ENCODE measurements at places on chromosomes 2 and 18.

- H3K27ac ChIP-seq = no peak overlapping the region
- no peak for DNase-seq
- H3K36me3 ChIP-seq = no peaks in the 10 kb centered on the region
- H3K4me3 ChIP-seq = no peak overlapping the region
- H3K27me3 ChIP-seq = peaks cover 11% of the 10 kb centered on the region
Measured at GRCh38 chr2:26581266-26581990, 59.7 kb downstream of the CIB4 start.

DNA sequence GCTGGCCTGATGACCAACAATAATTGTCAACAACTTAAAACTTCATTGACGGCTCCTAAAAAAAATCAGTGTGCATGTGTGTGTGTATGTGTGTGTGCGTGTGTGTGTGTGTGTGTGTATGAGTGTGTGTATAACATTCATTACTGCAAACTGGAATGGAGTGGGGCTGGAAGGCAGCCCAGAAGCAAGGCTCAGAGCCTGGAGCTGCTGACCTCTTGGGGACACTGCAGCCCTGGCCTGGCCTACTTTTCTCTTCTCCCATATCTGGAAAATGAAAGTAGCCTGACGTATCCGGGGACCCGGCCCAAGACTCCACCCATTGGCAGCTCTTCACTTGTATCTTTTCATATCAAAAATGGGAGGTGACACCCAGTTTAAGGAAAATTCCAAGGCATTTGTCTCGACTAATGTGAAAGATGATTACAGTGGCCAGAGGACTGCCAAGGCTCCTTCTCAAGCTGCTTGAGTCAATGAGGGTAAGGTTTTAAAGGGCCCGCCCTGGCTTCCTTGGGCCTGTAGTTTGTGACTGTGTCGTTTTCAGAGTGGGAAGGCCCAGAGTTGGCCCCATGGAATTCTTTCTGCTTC is 72.4 kb upstream of the IL1R1 start:
- DNase-seq = peak; percentile 90
- no peaks in the 10 kb centered on the region for H3K27me3 ChIP-seq
- H3K27ac ChIP-seq = peak overlapping the region; percentile 72
- no peak overlapping the region for H3K4me3 ChIP-seq
- peaks cover 30% of the 10 kb centered on the region for H3K4me1 ChIP-seq
- no peaks in the 10 kb centered on the region for H3K36me3 ChIP-seq

GRCh38 chr2:100124761-100125160 is 17.6 kb downstream of the AFF3 start:
- H3K4me3 ChIP-seq = no peak overlapping the region
- no peak for DNase-seq
- H3K4me1 ChIP-seq = no peaks in the 10 kb centered on the region
- no peaks in the 10 kb centered on the region for H3K36me3 ChIP-seq
- H3K27me3 ChIP-seq = no peaks in the 10 kb centered on the region
- H3K27ac ChIP-seq = no peak overlapping the region

- H3K27me3 ChIP-seq = no peaks in the 10 kb centered on the region
- H3K36me3 ChIP-seq = no peaks in the 10 kb centered on the region
- no peaks in the 10 kb centered on the region for H3K4me1 ChIP-seq
- no peak overlapping the region for H3K27ac ChIP-seq
Measured at GRCh38 chr2:529424-529823, 147.8 kb downstream of the TMEM18 start.

DNA sequence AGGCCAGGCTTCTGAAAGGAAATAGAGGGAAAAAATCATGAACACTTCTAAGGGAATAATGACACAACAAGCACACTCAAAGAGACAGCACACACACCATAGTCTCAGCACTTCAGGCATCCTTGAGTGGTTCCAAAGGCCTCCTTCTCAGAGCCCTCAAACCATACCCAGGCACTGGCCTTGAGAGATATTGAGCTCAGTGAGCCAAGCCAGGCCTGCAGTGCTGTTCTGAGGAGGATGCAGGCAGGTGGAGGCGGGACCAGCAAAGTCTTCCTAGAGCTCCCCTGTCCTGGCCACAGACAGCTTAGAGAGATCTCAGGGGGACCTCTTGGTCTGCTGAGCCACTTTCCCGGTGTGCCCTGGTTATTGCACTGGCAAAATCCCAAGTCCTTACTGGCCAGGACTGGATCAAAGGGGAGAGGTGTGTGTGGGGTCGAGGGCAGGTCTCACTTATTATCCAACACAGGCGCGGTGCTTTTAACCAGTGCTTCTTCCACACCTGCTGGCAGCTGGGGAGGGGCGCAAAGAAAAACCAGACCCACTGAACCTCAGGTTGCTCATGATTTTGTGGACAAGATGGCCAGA is 86.8 kb upstream of the HAAO start:
- no peak overlapping the region for H3K4me3 ChIP-seq
- H3K27me3 ChIP-seq = no peaks in the 10 kb centered on the region
- DNase-seq = no peak

DNA sequence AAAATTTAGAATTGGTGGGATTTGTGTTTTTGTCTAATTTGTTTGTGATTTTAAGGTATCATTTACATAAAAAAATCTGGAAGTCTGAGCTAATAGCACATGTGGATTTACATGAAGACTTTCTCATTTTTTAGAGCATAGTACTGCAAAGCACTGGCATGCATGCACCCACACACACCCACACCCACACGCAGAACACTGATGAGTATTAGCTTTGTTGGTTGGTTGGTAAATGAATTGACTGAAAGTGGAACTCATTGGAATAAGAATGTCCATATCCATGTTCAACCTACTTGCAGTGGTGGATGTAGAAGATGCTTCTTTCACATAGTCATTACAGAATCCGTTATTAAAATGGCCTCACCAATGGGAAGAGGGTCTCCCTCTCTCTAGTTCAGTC is 475.8 kb downstream of the PLCL1 start:
- DNase-seq = no peak
- H3K4me3 ChIP-seq = no peak overlapping the region
- H3K27ac ChIP-seq = no peak overlapping the region
- no peaks in the 10 kb centered on the region for H3K36me3 ChIP-seq

DNA sequence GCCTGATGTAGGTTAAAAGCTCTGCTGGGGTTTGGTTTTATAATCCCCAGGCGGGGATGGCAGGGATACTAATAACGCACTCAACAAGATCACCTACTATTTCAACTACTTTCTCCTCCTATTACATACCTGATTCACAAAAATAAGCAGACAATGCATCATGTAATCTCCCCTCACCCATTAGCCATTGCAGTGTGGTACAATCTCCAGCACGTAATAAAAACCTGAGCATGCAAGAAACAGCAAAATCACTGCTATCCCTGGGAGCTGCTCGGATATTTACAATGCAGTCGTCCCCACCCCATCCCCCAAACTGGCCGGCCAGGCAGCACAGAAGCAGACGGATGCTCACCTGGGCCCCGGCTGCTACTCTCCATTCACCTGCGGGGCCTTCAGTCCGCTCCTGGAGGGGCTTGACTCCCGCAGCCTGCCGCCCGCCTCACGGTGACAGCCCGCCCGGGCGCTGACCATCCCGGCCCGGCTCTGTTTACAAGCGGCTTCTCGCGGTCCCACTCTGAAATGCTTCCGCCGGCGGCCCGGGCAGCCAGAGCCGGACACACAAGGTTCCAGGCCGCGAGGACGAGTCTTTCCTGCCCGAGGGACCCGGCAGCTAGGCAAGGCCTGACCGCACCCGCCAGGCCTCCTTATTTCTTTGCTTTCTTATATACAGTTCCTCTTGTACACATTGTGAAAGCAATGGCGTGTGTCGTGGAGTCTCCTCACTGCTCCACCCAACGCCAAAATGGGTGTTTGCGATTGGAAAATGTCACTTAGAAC is at the start of gene PLEKHM3:
TSS of gene PLEKHM3 (minus strand) at position 491 of the 777 bp plus-strand sequence. CDS start 23,888 bp downstream, outside the sequence.
- peaks cover 29% of the 10 kb centered on the region for H3K4me1 ChIP-seq
- H3K27me3 ChIP-seq = no peaks in the 10 kb centered on the region
- no peaks in the 10 kb centered on the region for H3K36me3 ChIP-seq
- peak within 1 kb of the TSS; percentile 81 for H3K4me3 ChIP-seq
- peak within 1 kb of the TSS; percentile 87 for H3K27ac ChIP-seq

DNA sequence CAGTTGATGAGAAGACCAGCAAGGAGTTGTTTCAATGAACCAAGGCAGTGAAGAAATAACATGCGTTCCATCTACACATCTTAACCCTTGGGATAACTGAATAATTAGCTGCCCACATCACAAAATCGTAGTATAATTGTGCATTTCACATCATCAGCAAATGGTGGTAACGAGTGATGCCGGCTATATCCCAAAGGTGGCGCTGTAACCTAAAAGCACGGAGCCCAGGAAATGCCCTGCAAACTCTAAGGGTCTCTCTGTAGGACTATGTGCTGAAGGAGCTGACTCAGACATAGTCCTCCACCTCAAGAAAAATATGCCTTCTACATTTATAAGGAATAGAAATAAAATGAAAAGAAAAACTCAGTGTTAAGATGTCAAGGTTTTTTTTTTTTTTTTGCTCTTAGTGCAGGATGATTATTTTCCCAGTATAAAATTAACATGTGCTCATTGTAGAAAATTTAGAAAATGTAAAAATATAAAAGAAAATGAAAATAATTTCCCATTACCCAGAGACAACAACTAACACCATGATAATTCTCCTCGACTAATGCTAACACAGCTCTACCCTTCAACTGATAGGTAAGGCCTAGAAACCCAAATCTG is 23.1 kb upstream of the DSG3 start:
- H3K27me3 ChIP-seq = no peaks in the 10 kb centered on the region
- H3K36me3 ChIP-seq = no peaks in the 10 kb centered on the region
- H3K27ac ChIP-seq = no peak overlapping the region
- no peaks in the 10 kb centered on the region for H3K4me1 ChIP-seq

- no peaks in the 10 kb centered on the region for H3K36me3 ChIP-seq
- no peak overlapping the region for H3K27ac ChIP-seq
- H3K4me1 ChIP-seq = no peaks in the 10 kb centered on the region
- H3K27me3 ChIP-seq = peaks cover 4% of the 10 kb centered on the region
- no peak for DNase-seq
- no peak overlapping the region for H3K4me3 ChIP-seq
Measured at GRCh38 chr2:620471-621302, 56.5 kb downstream of the TMEM18 start.

GRCh38 chr18:25805323-25805722 is 285.1 kb downstream of the SS18 start:
- DNase-seq = no peak
- no peaks in the 10 kb centered on the region for H3K27me3 ChIP-seq
- H3K4me3 ChIP-seq = no peak overlapping the region
- no peaks in the 10 kb centered on the region for H3K36me3 ChIP-seq
- H3K27ac ChIP-seq = no peak overlapping the region

- no peaks in the 10 kb centered on the region for H3K36me3 ChIP-seq
- H3K27ac ChIP-seq = no peak overlapping the region
- H3K27me3 ChIP-seq = no peaks in the 10 kb centered on the region
- no peak overlapping the region for H3K4me3 ChIP-seq
- H3K4me1 ChIP-seq = no peaks in the 10 kb centered on the region
Measured at GRCh38 chr2:138079976-138080375, 115.7 kb downstream of the HNMT start.

DNA sequence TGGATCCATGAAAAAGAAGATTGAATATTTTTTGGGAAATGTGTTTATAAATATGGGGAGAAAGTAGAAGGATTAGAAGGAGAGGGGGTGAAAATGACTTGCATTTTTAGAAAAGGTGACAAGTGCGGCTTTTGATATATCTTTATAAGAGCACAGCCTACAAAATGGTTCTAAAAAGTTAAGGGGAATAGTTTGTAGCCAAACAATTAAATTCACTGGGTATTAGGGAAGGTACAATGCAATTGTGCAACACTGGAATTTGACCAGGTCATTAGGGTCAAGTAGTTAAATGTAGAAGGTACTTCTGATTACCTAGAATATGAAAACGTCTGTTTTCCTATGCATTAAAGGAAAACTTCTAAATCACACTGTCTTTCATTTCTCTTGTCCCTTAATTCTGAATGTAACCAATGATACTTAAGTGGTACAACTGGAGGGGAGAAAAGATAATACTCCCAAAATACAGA is 44.5 kb upstream of the SERTAD2 start:
- H3K4me3 ChIP-seq = no peak overlapping the region
- H3K27me3 ChIP-seq = no peaks in the 10 kb centered on the region
- no peaks in the 10 kb centered on the region for H3K36me3 ChIP-seq
- peaks cover 3% of the 10 kb centered on the region for H3K4me1 ChIP-seq
- no peak for DNase-seq
- H3K27ac ChIP-seq = no peak overlapping the region

Measured in stomach (tissue), 19 donors.